NCI-H1105 (cell line): ENCODE measurements at places on chromosomes 2 and 18.

DNA sequence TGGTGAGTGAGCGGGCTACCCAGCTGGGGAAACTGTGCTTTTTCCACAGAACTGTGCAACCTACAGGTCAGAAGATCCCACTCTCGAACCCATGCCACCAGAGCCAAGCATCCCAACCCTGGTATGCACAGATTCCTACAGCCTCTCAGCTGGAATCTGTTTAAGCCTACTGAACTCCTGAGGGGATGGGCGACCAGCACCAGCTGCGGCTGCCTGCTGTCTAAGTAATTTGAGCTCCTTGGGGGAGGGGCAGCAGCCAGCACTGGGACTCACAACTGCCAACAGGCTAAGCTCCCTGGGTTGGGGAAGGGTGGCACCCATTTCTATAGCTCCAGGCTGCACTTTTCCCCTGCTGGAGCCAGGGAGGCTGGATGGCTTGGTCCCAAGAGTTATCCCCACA, 11.8 kb downstream of the CYP27C1 start:
- DNase-seq: peak; percentile 80

- DNase-seq: no peak
Measured at GRCh38 chr2:235557903-235558302, 64.1 kb downstream of the AGAP1 start.

DNA sequence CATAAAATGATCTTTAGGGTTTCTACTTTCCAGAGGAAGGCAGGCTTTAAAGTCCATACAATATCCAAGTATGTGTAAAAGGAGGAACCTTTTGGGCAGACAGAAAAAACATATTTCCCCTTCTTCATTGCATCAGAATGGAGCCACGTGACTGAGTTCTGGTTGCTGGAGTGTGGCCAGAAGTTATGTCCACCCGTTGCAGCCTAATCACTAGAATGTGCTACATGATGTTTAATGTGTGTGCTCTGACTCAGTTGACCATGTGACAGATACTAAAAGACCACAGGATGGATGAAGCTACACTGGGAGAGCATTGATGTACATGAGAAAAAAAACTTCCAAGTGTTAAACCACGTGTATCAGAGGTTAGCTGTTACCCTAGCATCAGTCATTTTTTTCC, 460.9 kb downstream of the RIT2 start:
- DNase-seq: no peak

GRCh38 chr2:66305718-66306117, 129.2 kb upstream of the MEIS1 start:
- peak; percentile 84 for DNase-seq

DNA sequence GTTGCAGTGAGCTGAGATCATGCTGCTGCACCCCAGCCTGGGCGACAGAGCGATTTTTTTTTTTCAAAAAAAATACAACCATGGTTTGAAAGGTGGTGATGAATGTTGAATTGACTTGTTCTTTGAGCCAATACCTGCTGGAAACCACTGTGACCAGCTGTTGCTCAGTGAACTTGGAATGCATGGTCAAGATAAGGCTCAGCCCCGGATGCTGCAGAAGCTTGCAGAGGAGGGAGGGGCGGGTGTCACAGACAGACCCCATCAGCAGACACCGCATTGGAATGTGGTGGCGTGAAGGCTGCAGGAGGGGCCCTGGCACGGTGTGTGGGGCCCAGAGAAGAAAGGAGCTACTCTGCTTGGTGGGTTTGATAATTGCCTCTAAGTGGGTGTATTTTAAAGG, 91.6 kb downstream of the ITGB1BP1 start:
- no peak for DNase-seq

- no peak for DNase-seq
Measured at GRCh38 chr2:15084826-15085489, 452.4 kb downstream of the LRATD1 start.

DNA sequence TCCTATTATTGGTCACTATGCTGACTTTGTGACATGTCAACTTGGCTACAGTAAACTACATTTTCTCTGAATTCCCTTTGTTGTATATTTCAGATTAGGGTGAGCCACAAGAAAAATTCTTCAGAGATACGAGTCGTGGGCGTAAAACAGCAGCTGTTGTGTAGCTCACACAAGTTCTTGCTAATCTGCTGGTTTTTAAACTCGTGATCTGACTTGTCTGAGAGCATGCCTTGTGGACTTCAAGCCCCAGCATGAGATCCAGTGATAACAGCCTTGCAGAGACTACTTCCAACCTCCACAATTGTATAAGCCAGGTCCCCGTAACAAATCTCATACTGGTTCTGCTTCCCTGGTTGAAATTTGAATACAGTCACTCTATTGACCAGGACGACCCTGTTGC, 259.8 kb upstream of the LYPD1 start:
- no peak for DNase-seq

- no peak for DNase-seq
Measured at GRCh38 chr2:168585700-168586099, 129.6 kb downstream of the CERS6 start.

- no peak for DNase-seq
Measured at GRCh38 chr2:157333304-157334047, 7.9 kb upstream of the ERMN start.

DNA sequence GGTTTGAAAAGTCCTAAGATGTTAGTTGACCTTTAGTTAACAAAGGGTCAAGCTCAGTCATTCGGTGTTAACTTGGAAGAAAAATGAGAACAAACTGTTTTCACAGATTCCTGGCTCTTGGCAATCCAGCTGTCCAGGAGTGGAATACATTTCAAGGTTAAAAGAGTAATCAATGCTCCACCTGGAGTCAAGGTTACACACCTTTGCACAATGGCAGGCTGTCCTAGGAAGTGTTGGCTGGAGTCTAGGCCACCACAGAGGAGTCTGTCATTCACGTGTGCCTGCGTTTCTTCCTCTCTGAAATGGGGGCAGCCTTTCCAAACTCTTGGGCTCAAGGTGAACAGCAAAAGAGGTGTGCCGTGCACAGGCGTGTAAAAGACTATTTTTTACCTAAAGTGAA, 6.3 kb upstream of the ID2 start:
- DNase-seq: no peak

DNA sequence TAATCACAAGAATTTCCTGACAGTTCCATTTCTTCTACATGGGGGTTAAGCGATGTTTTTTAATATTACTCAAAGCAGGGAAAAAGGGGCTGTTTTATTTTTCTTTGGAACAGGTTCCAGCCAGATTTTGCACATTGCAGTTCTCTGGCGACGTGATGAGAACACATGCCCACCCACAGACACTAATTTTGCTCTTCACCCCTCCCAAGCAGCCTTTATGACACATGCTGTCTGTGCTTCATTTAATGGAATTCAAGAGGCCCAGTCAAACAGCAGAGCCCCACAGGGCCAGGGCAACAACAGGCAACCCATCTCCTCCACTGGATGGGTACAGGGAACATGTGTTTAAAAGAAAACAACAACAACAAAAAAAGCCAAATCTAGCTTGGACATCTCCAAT, 70.8 kb downstream of the SPRED2 start:
- no peak for DNase-seq

DNA sequence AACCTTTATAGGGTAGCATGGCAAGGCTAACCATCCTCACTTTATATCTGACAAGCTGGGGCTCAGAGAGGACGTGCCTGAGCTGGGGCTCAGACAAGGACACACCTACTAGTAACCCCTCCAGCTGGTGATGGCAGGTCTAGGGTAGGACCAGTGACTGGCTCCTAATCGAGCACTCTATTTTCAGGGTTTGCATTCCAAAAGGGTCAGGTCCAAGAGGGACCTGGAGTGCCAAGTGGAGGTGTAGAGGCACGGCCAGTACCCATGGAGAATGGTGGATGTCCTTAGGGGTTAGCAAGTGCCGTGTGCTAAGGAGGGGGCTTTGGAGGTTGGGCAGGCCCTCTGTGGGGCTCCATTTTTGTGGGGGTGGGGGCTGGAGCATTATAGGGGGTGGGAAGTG, 1.2 kb upstream of the DES start:
- DNase-seq: no peak

DNA sequence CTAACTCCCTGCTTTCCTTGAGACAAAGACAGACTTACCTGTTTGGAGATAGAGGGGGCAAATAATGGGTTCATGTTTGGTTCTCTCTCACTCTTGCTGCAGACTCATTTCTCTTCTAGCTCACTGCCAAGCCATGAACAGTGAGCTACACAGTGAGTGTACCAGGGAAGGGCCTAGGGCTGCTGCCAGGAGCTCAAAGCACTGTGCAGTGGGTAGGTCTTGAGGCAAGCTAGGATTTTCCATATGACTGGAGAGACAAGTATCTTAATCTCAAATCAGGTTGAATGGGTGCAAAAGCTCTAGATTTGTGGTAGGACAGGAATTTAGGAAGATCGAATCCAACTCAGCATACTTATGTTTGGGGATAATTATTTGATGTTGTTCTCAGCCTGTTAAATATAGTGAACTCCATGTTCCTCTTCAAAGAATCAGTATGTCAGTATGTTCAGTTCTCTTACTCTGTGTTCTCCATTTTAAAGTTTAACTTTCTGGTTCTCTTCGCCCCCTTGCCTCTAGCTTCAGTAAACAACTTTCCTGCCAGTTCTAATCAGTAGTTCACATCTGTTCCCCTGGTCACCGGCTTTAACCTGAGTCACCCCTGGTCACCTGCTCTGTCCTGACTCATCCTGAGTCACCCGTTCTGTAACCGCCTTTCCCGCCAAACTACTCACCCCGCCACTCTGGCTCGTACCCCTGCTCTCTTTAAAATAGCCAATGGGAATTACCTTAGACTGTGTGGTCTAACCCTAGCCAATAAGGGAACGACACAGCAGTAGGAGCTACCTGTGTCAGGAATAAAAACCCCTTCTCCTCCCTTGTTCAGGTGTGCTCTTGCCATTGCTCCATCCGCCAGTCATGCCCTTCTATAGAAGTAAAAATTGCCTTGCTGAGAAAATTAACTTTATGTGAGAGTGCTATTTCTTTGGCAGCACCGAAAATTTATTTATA, 21.9 kb downstream of the SLC25A52 start:
- no peak for DNase-seq

DNA sequence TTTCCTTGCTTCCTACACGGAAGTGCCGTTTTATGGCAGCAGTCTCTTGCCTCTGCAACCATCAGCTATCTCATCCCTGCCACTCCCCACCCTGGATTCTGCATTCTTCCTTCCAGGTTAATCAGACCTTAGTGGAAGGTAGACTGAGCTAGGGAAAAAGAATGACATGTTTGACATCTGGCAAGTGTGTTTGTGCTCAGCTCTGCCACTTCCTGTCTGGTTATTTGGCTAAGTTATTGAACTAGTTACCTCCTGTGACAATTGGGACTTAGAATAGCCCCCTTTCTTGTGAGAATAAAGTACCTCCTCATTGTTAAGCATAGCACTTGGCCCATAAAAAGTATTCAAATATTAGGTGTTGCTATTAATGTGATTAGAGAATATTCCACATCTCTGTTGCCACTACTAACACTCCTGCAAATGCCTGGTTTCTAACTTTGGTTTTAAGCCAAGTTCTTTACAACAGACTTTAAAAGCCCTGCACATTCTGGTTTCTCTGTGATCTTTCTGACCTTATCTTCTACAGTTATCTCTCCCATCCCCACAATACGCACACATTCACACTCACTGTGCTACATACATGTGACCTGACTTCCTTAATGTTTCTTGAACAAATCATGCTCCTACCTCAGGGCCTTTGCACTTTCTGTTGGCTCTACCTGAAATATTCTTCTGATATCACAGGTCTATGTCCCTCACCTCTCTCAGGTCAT, 10.8 kb upstream of the MAPRE2 start:
- no peak for DNase-seq

- no peak for DNase-seq
Measured at GRCh38 chr2:232482301-232483238, 5.1 kb downstream of the ECEL1 start.

GRCh38 chr2:9336576-9337314, 86.6 kb downstream of the ITGB1BP1 start:
- peak; percentile 91 for DNase-seq

DNA sequence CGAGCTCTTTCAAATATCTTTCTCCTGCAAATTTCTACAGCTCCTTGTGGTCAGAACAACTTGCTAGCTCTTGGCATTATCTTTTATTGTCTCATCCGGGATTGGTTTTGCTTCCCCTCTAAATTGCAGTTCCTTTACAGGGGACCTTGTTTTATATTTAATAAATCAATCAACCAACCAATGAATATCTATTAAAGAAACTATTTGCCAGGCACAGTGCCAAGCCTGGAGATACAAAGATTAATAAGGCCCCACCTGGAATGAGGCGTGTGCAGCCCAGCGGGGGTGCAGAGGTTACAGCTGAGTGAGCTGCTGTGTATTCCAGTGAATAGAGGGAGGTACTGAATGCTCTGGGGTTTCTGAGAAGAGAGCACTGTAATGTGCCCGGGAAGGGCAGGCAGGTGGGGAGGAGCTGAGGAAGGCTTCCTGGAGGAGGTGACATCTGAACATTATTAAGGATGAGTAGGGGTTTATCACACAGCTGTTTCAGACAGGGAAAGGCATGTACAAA, 51.8 kb downstream of the LIPG start:
- DNase-seq: peak; percentile 36

- no peak for DNase-seq
Measured at GRCh38 chr2:168136392-168136977, 110.9 kb downstream of the STK39 start.

- DNase-seq: no peak
Measured at GRCh38 chr2:219362072-219362471, 25.6 kb downstream of the DNPEP start.

- no peak for DNase-seq
Measured at GRCh38 chr2:118044103-118044716, 30.3 kb upstream of the CCDC93 start.

- DNase-seq: peak; percentile 26
Measured at GRCh38 chr2:179861416-179862067, at the start of gene ZNF385B. Gene ZNF385B, minus strand, starts transcription at chr2:179861612.

DNA sequence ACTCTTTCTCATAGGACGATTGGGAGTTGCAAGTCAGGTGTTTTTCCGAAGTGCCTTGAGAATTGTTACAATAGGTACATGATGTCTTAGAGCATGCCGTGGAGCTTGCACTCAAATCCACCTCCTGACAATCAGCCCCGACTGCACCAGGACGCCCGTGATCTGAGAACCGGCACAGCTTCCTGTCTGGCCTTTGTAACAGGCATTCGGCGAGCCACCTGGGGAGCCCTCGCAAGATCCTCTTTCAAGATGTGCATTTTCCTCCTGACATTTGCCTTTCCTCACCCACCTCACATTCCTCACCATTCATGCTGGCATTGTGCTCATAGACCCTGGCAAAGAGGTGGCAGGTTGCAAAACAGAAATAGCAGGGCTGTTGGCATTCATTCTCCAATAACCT, 427.3 kb downstream of the GALR1 start:
- no peak for DNase-seq

GRCh38 chr2:162127422-162127821, 24.6 kb downstream of the GCG start:
- no peak for DNase-seq

- peak; percentile 19 for DNase-seq
Measured at GRCh38 chr2:104412384-104412783, 441.5 kb upstream of the POU3F3 start.

GRCh38 chr2:205698286-205699268, 16.3 kb downstream of the NRP2 start:
- no peak for DNase-seq
